LHCN-M2 (cell line): ENCODE measurements at places on chromosomes 4 and X.

GRCh38 chr4:43496188-43496587 lies 603.7 kb downstream of the GRXCR1 start:
- DNase-seq: no peak

- peak; percentile 71 for DNase-seq
Observed at GRCh38 chr4:20687864-20688263, 12.4 kb upstream of the PACRGL start.

GRCh38 chrX:143669395-143669794 lies 33.5 kb upstream of the SLITRK4 start:
- DNase-seq: peak; percentile 16

GRCh38 chrX:108019382-108019875 lies 25.4 kb upstream of the VSIG1 start:
- no peak for DNase-seq

DNA sequence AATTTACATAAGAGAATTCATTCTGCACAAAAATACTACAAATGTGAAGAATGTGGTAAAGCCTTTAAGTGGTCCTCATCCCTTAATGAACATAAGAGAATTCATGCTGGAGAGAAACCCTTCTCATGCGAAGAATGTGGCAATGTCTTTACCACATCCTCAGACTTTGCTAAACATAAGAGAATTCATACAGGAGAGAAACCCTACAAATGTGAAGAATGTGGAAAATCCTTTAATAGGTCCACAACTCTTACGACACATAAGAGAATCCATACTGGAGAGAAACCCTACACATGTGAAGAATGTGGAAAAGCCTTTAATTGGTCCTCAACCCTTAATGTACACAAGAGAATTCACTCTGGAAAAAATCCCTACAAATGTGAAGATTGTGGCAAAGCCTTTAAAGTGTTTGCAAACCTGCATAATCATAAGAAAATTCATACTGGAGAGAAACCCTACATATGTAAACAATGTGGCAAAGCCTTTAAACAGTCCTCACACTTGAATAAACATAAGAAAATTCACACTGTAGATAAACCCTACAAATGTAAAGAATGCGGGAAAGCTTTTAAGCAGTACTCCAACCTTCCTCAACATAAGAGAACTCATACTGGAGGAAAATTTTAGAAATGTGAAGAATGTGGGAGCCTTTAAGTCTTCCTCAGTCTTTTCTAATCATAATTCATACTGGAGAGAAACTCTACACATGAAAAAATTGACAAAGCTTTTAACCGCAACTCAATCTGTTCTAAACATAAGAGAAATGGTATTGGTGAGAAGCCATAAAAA lies 37.4 kb downstream of the ZNF718 start:
- no peak for DNase-seq

DNA sequence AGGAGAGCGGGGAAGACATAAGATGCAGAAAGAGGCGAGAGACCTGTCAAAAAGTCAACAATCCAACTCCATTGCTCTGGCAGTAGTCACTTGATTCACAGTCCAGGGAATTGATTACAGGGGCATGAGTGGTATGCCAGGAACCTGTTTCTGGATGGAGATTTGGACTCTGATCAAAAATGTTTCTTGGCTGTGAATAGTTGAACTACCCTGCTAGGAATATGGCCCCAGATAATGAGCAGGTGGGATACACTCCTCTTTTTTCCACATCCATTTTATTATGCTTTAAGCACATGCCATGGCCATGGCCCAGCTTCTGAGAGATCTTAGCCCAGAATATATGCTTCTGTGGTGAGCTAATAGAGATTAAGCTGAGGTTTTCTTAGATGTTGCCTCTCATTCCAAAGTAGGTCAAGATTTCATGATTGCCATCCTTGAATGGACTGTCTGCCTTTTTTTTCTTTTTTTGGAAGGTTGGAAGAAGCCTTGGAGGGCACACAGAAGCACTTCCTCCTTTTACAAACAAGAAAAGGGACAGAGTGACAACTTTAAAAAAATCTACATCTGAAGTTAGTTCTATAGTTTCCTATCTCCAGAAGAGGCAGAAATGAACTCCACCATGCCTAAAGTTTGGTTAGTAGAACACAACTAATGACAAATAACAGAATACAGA lies 121.9 kb downstream of the KIT start:
- no peak for DNase-seq

- DNase-seq: no peak
Observed at GRCh38 chr4:52358883-52359321, 300.2 kb downstream of the USP46 start.

- peak; percentile 1 for DNase-seq
Observed at GRCh38 chrX:40411340-40412111, 169.2 kb upstream of the ATP6AP2 start.

- DNase-seq: peak; percentile 14
Observed at GRCh38 chrX:56564164-56564885, 898 bp downstream of the UBQLN2 start.

DNA sequence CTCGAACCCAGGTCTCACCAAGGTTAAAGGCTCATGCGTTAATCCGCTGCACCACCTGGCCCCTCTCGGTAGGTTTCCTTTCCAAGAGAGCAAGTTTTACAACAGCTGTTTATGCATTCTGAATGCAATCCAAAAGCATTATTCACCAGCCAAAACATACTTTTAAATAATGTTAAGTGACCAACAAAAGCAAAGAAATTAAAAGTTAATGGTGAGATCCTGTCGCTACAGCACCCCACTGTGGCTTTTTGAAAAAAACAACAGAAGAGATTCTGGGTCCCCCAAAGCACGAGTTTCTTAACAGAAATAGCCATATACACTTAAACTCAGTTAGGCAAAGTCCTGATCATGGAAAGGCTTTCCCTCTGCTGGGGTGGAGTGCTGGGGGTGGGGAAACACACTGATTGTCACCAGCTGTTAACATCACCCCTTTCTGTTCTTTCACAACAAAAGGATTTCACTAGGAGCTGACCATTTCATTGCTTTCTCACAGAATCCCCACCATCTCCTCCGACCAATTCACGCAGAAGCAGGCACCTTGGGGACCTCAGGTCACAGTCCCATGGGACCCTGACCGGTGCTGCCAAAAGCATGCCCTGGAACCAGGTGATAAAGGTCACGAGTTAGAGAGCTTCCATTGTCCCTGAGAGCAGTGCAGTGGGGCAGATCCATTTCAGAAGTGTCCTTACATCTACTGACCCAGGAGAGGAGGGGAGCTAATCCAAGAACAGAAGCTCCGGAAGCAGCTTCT lies 51.2 kb downstream of the ZNF827 start:
- peak; percentile 87 for DNase-seq

GRCh38 chrX:24117258-24117657 lies 32.3 kb upstream of the ZFX start:
- DNase-seq: peak; percentile 55

- no peak for DNase-seq
Observed at GRCh38 chr4:144648042-144648441, 2.1 kb downstream of the HHIP start.

GRCh38 chrX:37348971-37349220 lies 268 bp upstream of the PRRG1 start:
- no peak for DNase-seq

DNA sequence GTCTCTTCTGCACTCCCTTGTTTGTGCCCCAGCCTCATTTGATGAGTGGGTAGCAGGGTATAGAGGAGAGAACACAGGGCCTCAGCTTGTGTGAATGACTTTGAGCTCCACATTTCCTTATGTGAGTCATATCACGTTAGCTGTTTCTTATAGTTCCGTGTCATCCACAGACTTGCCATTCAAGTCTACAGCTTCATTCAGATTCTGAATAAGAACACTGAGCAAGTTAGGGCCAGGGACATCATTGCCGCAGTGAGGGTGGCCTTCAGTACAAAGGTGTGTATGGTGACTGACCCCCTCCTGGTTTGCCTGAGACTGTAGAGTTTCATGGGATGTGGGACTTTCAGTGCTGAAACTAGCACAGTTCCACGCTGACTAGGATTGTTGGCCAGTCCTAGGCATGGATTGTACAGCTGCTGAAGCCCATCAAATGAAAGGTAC lies 23.6 kb downstream of the KLF3 start:
- no peak for DNase-seq

DNA sequence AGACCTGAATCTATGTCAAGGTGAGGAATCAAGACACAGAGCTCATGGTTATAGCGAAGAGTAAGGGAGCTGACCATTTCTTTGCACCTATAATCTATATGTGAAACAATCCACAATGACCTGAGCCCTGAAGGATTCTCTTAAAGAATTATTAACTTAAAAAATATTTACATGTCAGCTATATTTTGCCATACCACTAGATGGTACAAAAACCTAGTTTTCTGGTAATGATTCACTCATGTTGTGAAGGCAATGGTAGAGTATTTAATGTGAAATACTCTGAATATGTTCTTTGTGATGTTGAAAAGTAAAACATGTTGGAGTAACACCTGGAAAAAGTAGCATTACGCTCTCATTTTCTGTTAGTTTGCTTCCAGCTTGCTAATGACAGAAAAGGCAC lies 40.0 kb downstream of the VGLL1 start:
- DNase-seq: no peak

DNA sequence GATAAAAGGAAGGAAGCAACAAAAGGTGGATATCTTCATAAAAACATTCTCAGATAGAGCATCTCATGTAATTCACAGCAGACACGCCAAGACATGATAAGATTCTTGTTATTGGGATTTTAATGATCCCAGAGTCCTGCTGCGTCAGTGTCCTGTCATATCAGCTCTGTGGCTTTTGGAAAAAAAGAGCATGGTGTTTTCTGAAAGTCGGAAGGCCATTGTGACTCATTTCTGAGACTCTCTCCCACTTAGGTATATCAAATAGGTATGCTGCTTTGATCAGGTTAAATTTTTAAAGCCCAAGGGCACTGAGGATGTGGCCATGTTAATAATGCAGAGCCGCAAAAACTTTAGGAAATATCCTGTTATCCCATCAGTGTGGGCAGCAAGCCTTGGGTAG lies 481.0 kb downstream of the KCNIP4 start:
- DNase-seq: no peak

- no peak for DNase-seq
Observed at GRCh38 chr4:170446782-170447181, 357.0 kb upstream of the AADAT start.

DNA sequence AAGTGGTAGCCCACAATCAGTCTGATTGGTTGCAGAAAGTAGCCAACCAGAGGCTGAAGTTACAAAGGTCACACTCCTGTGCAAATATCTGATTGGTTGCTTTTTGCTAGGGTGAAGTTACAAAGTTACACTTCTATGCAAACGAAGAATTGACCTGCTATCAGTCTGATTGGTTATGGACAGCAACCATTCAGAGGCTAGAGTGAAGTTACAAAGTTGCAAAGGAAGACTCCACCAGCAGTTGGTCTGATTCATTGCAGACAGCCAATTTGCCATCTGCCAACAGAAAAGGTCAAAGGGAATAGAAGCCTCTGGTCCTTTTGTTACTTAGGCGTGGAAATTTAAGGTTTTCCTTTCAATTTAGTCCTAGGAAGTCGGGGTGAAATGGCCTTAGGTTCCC lies 377.7 kb downstream of the PRDM5 start:
- DNase-seq: peak; percentile 31

DNA sequence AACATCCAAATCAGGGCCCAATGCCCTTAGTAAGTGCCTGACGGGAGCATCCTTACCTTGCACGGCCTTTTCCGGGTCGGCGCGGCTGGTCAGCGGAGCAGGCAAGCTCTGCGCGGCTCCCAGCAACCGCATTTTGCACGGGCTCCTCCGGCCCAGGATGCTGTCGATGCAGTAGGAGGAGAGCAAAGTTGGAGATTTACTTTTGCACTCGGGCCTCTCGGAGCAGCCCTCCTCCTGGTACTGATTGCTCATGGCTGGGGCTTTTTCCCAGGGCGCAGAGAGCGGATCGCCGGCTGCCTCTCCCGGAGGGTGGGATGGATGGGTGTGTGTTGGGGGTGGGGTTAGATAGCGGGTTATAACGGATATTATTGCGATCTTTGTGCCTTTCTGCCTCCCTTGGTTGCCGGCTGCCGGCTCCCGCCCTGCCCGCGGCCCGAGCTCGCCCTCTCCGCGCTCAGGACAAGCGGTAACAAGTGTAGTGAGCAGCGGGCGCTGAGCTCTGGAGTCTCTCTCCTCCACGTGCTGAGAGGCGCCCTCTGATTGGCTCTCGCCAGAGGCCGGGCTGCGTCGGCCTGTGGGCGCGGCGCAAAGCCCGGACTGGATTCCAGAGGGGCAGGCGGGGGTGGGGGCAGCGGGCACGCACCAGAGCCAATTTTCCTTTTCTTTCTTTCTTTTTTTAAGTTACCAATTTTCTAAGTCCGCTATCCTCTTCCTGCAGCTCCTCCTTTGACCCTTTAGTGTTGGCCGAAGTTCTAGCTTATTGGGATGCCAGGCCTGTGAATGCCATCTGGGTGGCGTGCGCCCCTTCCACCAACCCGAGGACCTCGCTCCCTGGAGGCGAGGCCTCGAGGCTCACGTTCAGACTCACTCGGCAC lies at the start of gene ARX:
TSS of gene ARX (minus strand) at position 480 of the 875 bp plus-strand sequence. CDS start at position 252, 228 bp downstream.
- DNase-seq: no peak

GRCh38 chr4:63430105-63430504 lies 979.1 kb downstream of the TECRL start:
- DNase-seq: no peak

GRCh38 chr4:98963538-98964433 lies 31.7 kb upstream of the METAP1 start:
- peak; percentile 13 for DNase-seq

GRCh38 chrX:141341743-141342142 lies 99.4 kb upstream of the SPANXC start:
- no peak for DNase-seq
